ENCODE measurements at places on chromosomes 5 and 9.

DNA sequence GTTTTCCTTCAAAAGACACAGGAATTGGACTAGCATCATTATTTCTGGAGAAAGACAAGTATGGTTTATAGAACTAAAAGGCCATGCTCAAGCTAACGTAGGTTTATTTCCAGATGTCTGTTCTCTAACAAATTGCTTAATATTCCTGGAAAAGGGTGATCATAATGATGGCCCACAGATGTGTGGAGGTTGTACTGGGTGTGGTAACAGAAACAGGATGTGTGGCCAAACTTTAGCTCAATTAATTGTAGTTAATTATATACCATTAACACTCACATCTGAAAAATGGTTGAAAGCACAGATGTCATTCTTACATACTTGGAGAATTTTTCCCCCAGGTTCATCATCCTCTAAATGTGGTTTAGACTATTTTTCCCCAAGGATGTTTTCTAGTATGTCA, 292.7 kb upstream of the RASA1 start:
- DNase-seq, result no peak

GRCh38 chr5:43296835-43297234, 16.4 kb downstream of the HMGCS1 start:
- no peak for DNase-seq

- no peak for DNase-seq
Observed at GRCh38 chr9:125609744-125610143, 97.3 kb downstream of the MAPKAP1 start.

- DNase-seq, result peak; percentile 45
Observed at GRCh38 chr5:95390812-95391492, at the start of gene FAM81B. TSS of gene FAM81B (plus strand) at chr5:95391366. CDS start at chr5:95391390, 24 bp downstream.

DNA sequence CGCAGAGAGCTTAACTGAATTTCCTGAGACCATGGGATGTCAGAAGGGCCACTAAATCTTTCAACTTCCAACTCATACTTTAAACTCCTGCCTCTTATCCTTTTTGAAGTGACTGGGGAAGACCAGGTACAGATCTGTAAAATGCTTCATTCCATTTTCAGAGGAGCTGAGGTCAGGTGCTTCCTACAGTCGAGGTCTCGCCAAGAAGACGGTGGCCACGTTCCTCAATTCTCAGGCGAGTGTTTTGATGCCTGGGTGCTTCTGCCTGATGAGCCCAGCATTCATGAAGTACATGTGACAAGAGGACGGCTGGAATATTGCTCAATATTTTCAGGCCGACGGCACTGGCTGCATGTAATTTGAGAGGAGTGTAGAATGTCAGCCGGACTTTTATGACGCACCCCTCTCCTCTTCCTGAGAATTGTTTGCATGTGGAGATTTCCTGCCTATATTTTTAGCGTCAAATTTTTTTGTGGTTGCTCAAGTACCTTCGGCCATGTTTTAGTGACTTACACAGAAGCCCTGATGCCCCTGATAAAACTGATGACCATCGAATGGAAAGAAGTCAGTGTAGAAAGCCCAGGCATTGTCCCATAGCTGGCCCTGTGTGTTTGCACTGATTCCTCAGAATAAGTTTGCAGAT, 38.8 kb upstream of the GLRX start:
- DNase-seq, result peak; percentile 99

DNA sequence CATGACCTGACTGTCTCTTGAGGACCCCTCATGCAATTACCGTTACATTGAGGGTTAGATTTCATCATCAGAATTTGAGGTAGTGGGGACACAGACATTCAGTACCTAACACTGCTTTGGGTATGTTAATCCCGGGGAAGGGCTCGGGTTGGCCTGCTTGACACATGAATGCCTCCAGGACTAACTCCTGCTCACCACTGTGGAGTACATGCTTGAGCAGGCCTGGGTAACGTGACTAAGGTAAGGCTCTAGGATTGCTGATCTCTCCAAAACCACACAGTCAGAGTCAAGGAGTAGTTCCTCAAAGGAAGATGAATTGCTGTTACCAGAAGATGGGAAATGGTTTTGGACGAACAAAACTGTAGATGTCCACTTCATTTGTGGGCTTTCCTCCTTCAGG, 376.3 kb upstream of the ZNF462 start:
- DNase-seq, result no peak

DNA sequence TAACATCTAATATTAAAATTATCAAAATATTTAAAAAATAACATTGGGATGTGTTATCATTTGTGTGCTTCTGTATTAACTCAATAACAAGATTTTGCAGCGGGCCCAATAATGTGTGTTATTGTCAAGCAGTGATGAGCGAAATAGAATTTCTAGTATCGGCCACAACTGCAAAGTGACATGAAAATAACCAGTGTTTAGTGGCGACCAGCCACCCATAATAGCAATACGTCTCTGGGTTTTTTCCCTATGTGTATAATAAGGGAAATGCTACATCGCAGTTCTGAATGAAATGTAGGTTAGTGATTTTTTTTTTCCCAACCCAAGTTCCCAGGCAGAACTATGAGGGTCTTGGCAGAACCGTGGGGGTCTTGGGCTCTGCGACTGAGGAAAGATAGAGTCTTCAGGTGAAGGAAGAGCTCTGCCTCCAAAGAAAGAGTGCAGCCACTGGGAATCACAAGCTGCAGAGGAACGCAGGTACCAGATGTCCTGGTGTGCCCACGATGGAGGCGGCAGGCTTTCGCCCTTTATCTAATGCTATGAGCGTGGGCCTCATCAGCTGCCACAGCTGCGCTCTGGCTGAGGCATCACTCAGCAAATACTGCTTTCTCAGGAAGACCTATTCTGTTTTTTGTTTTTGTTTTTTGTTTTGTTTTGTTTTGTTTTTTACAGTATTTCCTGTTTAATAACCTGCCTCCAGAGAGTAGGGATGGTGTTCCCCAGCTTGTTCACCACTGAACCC, 235.0 kb downstream of the ROR2 start:
- DNase-seq, result no peak

DNA sequence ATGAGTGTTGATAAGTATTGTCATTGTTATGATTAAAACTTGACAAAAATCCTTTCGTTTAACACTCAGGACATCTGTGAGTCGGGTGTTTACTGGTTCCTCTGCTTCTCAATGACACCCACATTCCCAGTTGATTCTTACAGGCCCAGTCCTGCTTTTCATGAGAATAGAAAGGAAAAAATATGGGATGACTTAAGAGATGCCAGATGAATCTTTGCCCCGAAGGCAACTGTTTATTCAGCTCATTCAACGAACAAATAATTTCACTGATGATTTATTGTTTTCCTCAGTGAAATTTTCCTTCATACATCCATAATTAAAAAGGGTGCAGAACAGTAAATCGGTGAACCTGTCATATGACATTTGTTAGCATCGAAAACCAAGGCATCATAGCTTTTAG, 452.4 kb upstream of the WWC1 start:
- DNase-seq, result no peak

GRCh38 chr9:21708260-21708711, 94.2 kb upstream of the MTAP start:
- DNase-seq, result no peak

- no peak for DNase-seq
Observed at GRCh38 chr9:124361128-124361527, 54.1 kb downstream of the PSMB7 start.

DNA sequence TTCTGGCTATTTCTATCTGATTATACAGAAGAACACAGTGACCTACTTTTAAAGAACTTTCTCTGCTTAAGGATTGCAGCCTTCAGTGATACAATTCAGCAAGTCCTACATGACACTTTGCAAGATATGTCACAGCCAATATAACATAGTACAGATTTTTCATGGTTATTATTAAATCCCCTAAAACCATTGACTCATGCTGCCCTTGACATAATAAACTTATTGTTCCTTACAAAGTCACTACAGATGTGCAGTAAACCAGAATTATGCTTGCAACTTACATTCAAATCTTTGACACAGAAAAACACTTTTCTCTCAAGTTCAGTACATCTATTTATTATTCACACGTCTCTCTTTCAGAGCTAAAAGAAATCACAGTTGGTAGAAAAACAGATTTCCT, 1136.3 kb upstream of the ACO1 start:
- DNase-seq, result no peak

GRCh38 chr9:17476401-17476800, 102.5 kb upstream of the SH3GL2 start:
- no peak for DNase-seq

DNA sequence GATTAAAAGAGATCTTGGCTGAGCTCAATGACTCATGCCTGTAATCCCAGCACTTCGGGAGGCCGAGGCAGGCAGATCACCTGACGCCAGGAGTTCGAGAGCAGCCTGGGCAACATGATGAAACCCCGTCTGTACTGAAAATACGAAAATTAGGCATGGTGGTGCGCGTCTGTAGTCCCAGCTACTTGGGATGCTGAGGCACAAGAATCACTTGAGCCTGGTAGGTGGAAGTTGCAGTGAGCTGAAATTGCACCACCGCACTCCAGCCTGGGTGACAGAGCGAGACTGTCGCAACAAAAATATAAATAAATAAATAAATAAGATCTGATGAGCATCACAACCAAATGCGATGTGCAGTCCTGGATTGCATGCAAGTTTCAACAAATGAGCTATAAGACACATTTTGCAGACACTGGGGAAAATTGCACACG, 8.7 kb upstream of the ENG start:
- DNase-seq, result no peak

DNA sequence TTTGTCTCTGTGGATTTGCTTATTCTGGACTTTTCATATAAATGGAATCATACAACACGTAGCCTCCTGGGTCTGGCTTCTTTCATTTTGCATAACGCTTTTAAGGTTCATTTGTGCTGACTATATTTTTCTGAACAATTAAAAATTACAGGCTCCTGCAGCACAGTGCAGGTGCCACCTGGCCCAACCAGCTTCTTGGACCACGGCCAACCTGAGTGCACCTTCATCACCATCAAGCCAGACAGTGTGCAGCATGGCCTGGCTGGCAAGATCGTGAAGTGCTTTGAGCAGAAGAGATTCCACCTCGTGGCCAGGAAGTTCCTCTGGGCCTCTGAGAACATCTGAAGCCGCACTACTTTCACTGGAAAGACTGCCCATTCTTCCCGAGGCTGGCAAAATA, 53.5 kb upstream of the COL15A1 start:
- DNase-seq, result no peak

DNA sequence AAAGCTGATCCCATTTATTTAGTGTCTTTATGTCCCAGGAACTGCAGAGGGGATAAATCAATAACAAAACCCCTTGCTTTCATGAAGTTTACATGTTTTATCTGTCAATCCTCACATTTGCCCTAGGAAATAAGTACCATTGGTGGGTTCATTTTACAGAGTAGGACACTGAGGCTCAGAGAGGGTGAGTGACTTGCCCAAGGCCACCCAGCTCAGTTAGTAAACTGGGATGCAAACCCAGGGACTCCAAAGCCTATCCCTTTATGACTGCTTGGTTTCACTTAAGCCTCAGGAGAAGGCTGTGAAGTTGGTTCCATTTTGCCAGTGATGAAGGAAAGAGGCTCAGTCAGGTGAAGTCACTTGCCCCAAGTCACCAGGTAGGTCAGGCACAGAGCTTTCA, 51.9 kb downstream of the SMIM23 start:
- no peak for DNase-seq

DNA sequence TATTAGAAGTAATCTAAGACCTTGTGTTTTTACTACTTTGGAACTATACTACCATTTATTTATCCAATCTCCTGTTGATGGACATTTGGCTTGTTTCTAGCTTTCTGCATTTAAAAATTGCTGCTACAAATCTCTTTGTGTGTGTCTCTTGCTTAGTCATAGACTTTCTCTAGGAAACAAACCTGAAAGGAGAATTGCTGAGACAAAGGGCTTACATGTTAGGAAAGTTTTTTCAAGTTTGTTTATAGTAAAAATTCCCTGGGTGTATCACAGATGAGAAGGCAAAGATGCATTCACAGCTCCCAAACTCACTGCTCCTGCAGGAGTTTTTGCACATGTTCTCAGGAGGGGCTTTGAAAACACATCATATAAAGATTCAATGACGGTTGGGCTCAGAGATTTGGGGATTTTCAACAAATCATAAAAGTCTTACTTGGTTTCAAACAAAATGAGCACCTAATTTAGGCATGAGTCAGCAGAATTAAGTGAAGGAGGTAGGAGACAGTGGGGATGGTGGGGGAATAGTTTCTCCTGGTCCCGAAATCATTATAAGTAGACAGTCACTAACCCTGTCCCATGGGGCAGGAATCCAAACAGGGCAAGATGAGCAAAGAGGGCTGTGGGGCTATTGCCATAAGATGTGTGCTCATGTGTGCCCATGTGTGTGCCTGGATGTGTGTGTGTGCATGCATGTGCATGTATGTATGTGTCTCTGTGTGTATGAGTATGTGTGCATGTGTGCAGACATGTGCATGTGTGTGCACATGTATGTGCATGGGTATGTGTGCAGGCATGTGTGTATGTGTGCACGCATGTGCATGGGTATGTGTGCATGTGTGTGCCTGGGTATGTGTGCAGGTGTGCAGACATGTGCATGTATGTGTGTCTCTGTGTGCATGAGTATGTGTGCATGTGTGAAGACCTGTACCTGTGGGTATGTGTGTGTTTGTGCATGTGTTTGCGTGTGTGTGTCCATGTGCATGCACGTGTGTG, 43.4 kb upstream of the S1PR3 start:
- DNase-seq, result peak; percentile 82

DNA sequence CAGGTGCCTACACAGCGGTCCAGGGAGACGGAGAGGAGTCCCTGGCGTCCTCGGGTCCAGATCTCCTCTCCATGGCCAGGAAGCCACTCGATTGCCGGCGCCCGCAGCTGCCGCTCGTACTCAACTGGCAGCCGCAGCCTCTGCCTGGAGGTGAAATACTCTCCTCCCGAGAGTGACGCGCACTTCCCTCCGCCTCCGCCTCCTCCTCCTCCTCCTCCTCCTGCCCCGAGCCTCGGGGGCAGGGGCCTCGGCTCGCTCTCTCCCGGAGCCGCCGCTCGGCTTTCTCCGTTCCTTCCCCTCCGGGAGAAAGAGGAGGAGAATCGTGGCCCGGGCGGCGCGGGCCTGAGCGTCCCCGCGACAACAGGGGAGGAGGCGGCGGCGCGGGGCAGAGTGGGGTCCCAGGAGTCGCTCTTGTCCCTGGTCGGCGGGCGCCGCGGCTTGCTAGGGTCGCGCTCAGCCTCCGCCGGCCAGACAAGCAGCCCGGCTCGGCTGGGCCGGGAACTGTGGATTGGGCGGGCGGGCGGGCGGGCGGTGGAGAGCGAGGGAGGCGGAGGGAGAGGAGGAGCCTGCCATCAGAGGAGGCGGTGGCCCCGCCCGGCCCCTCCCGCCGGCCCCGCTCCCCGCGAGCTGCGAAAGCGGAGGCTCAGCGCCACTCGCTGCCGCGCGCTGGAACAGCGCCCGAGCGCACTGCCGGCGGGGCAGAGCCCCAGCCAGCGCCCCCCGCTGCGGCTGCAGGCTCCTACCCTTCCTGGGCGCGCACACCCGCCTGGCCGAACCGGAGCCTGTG, at the start of gene CEMIP2:
CEMIP2 (minus strand) TSS at position 126 of the 787 bp plus-strand sequence. CDS start 18,140 bp downstream, outside the sequence.
- peak; percentile 93 for DNase-seq

- peak; percentile 85 for DNase-seq
Observed at GRCh38 chr5:159156426-159157238, 52.7 kb downstream of the RNF145 start.

DNA sequence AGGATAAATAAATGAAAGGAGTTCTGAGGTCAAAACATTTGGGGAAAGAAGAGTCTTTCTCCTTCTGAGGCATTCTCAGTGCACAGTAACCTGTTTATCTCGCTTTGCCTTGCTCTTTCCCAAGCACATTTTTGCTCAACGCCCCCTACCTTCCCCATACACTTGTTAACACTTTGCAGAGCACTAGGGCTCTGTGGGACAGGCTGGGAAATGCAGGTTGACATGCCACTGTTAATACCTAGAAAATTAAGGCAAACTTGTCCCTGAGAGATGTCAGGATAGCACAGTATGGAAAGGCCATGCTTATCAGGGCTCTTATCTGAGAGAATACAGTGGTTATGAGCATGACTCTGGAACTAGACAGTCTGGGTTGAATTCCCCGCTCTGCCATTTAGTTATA, 152.0 kb downstream of the DOCK8 start:
- no peak for DNase-seq
